ENCODE measurements at places on chromosomes 1 and 21. TPM values are rescaled to one million over a fixed set of nuclear protein-coding genes. Genes with fewer than 3 reads are reported as not detected.
A peak's percentile ranks its signal among the peaks of the same experiment; 100 is the strongest.

GRCh38 chr1:233704170-233704897, 90.4 kb downstream of the KCNK1 start:
- H3K27ac ChIP-seq = no peak overlapping the region
- peaks cover 24% of the 10 kb centered on the region for H3K4me1 ChIP-seq
- H3K36me3 ChIP-seq = no peaks in the 10 kb centered on the region
- H3K4me3 ChIP-seq = no peak overlapping the region
- no peaks in the 10 kb centered on the region for H3K27me3 ChIP-seq
- no peak for DNase-seq

- no peak for DNase-seq
- no peaks in the 10 kb centered on the region for H3K36me3 ChIP-seq
- 0 out of 2 replicates have a peak, but pooled peaks cover 5% of the 10 kb centered on the region for H3K27me3 ChIP-seq
- H3K4me1 ChIP-seq = no peaks in the 10 kb centered on the region
These were observed at the start of gene APOBEC4 for GRCh38 chr1:183652547-183653461. APOBEC4 (minus strand) TSS chr1:183653316; CDS start chr1:183648781, 4,535 bp downstream.

- H3K27me3 ChIP-seq = no peaks in the 10 kb centered on the region
- no peak overlapping the region for H3K27ac ChIP-seq
- peak; percentile 28 for DNase-seq
- no peaks in the 10 kb centered on the region for H3K36me3 ChIP-seq
- no peaks in the 10 kb centered on the region for H3K4me1 ChIP-seq
These were observed 68.3 kb upstream of the NEK7 start for GRCh38 chr1:198088360-198089071.

GNAT2 gene
- total RNA-seq = 0.76 TPM

DNA sequence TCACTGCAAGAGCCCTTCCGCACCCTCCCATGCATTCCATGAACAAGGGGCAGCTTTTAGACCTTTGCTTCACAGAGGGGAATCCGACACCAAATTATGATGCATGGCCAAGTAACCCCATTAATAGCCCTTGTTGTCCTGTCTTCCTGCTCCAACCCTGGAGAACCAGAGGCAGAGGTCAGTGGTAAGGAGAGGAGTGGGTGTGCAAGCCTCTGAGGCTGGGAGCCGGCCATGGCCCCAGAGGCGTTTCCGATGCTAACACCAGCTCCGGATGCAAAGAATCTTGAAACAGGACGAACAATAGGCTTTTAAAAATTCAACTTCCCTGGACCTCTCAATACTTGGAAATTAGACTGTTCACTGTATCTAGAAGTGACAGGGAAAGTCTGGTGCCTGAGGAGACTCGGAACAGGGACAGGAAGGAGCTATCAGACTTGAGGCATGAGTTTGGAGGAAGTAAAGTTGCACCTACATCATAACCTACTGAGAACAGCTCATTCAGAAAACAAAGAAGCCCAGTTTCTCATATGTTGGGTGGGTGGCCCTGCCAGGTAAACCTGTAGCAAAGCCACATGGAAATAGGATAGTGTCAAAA, 101.2 kb upstream of the ERG start:
- no peak overlapping the region for H3K27ac ChIP-seq
- no peaks in the 10 kb centered on the region for H3K36me3 ChIP-seq
- no peaks in the 10 kb centered on the region for H3K4me1 ChIP-seq
- no peak overlapping the region for H3K4me3 ChIP-seq
- peaks cover 74% of the 10 kb centered on the region for H3K27me3 ChIP-seq

LAMC2 gene
- 22.2 TPM for total RNA-seq

GPR3 gene
- 2.8 TPM for total RNA-seq

C1orf116 gene
- total RNA-seq = 3.6 TPM

All from HCT116 (cell line).